HS-5 (cell line): ENCODE measurements at places on chromosomes 13 and 19.

DNA sequence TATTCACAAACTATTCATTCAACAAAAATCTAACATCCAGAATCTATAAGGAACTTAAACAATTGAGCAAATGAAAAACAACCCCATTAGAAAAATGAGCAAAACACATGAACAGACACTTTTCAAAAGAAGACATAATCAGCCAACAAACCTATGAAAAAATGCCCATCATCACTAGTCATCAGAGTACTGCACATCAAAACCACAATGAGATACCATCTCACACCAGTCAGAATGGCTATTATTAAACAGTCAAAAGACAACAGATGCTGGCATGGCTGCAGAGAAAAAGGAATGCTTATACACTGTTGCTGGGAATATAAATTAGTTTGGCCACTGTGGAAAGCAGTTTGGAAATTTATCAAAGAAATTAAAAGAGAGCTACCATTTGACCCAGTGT lies 487.6 kb downstream of the GPC6 start:
- no peak for DNase-seq

DNA sequence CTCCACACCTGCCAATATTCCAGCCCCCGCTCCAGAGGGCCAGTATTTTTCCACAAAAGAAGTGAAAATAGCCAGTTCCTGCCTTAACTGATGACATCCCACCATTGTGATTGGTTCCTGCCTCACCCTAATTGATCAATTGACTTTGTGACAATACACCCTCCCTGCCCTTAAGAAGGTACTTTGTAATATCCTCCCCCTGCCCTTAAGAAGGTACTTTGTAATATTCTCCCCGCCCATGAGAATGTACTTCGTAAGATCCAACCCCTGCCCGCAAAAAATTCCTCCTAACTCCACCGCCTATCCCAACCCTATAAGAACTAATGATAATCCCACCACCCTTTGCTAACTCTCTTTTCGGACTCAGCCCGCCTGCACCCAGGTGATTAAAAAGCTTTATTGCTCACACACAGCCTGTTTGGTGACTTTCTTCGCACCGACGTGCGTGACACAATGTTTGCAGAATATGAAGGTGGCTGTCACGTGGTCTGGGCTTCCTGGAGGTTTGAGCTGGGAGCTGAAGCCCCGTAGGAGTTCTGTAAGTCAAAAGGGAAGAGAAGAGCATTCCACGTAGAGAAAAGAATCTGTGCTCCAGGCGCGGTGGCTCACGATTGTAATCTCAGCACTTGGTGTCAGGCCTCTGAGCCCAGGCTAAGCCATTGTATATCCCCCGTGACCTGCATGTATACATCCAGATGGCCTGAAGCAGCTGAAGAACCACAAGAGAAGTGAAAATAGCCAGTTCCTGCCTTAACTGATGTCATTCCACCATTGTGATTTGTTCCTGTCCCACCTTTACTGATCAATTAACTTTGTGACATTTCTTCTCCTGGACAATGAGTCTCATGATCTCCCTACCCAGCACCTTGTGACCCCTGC lies 6.2 kb upstream of the FUT3 start:
- no peak for DNase-seq

DNA sequence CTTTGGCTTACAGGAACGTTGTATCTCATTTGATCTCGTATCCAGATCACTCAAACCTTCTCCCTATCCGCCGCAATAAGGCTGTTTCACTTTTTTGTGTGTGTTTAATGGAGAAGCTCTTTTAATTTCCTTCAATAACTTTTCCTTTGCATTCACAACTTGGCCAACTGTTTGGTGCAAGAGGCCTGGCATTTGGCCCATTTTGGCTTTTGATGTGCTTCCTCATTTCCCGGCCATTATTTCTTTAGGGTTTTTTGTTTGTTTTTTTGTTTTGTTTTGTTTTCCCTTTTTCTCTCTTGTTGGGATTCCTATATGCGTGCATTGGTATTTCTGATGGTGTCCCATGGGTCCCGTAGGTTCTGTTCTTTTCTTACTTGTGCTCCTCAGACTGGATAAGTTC lies 6.1 kb upstream of the UPF3A start:
- DNase-seq = no peak

DNA sequence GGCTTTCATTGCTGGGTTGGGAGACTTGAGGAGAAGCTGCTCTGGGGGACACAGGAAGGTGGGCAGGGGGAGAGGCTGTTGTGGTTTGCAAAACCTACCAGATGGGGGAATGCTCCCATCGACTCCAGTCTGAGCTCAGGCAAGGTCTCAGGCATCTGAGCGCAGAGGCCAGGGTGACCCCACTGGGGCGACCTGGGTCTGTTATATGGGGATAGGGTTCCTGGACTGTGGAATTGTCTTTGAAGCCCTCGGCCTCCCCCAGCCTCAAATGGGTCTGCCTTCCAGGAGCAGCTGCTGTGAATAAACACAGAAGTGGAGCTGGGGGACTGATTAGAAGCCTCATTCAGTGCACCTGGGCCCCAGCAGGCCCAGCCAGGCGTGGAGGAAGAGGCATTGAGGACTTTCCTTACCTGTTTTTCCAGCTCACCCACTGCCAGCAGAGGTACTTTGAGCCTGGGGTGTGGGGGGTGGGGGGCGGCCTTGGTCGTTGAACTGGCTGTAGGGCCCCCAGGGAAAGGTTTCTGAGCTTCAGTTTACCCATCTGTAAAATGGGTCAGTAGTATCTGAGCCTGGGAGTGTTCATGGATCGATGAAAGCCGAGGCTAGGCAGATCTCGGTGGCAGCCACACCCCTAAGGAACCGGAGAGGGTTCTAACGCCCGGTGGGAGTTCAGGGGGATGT lies 1.4 kb downstream of the CERS4 start:
- no peak for DNase-seq

DNA sequence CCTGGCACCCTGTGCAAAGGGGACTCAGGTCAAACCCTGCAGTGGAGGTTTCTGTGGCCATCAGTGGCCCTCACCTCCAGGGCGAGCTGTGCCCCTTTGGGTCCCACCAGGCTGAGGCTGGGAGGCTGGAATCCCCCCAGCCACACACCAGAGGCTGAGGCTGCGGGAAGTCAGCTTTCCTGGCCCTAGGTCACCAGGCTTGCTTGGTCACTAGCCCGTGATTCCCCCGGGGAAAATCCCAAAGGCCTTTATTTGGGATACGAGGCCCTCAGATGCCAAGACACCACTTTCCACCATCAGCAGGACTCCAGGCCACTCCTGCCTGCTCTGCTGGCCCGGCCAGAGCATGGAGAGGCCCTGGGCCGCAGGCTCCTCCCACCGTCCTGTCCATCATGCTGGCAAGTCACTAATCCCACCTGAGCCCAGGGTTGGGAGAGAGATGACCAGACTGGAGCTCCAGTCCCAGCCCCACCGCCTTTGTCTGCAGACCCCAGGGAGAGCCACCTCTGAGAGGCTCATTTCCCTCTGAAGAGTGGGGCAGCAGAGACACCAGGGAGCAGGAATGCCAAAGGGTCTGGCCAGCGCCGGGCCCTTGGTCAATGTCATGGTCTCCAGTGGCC lies 4.7 kb downstream of the NKPD1 start:
- no peak for DNase-seq
